ENCODE measurements at places on chromosomes 6 and 20. TPM values are rescaled to one million over a fixed set of nuclear protein-coding genes. Genes with fewer than 3 reads are reported as not detected.

DNA sequence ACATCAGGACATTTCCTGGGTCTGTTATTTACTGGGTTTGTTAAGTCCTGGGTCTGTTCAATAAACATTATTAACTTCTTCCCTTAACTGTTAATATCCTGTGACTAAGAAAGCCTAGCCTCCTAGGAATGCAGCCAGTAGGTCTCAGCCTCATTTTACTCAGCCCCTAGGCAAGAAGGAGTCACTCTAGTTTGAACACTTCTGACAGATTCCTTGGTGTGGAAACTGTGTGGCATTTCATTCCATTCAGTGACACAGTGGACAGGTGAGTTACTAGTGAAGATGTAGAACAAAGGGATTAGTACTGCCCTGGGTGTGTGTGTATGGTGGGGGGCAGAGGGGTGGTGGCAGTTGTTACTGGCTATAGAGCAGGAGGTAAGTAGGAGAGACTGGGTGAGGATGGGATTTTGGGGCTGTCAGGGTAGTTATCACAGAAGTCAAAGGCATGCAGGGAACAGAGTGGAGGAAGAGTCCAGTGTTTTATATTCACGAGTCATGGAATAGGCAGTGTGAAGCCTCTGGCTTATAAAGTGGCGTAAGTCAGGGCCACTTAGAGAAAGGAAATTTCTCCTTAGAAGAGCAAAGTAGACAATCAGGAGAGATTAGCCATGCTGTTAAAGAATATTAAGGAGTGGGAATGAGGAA is 28.4 kb downstream of the RNF182 start:
- no peaks in the 10 kb centered on the region for H3K27me3 ChIP-seq
- DNase-seq, result no peak
- no peaks in the 10 kb centered on the region for H3K4me1 ChIP-seq
- no peaks in the 10 kb centered on the region for H3K36me3 ChIP-seq

- peaks cover 29% of the 10 kb centered on the region for H3K4me1 ChIP-seq
- DNase-seq, result peak; percentile 33
- no peak overlapping the region for H3K27ac ChIP-seq
- H3K27me3 ChIP-seq, result no peaks in the 10 kb centered on the region
- H3K4me3 ChIP-seq, result no peak overlapping the region
- peaks cover 35% of the 10 kb centered on the region for H3K36me3 ChIP-seq
Measured at GRCh38 chr20:17655286-17655651, 26.8 kb downstream of the RRBP1 start.

KCNK16 gene
- not detected for total RNA-seq

DNA sequence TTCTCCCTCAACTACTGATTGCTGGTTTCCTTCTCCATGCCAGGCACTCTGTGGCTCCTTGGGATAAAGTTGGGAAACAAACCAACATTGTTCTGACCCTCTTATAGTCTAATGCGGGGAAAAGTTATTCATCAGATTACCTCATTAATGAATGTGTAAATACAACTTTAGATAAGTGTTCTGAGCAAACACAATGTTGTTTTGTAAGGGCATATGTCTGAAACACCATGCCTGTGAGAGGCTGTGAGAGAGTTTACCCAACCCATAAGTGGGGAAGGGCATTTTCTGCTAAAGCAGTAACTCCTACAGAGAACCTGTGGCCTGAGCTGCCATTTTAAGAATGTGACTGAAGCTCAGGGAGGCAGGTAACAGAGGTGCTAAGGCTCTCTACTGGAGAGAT is 283.5 kb downstream of the KHDC1L start:
- no peak for DNase-seq
- no peaks in the 10 kb centered on the region for H3K4me1 ChIP-seq
- H3K27ac ChIP-seq, result no peak overlapping the region
- no peaks in the 10 kb centered on the region for H3K27me3 ChIP-seq
- H3K36me3 ChIP-seq, result no peaks in the 10 kb centered on the region

- no peaks in the 10 kb centered on the region for H3K4me1 ChIP-seq
- H3K27me3 ChIP-seq, result no peaks in the 10 kb centered on the region
- no peak overlapping the region for H3K4me3 ChIP-seq
- H3K27ac ChIP-seq, result no peak overlapping the region
- no peak for DNase-seq
- no peaks in the 10 kb centered on the region for H3K36me3 ChIP-seq
Measured at GRCh38 chr6:64280569-64280968, 645.0 kb downstream of the PHF3 start.

- no peaks in the 10 kb centered on the region for H3K27me3 ChIP-seq
- no peak overlapping the region for H3K4me3 ChIP-seq
- H3K36me3 ChIP-seq, result no peaks in the 10 kb centered on the region
- no peak overlapping the region for H3K27ac ChIP-seq
- no peaks in the 10 kb centered on the region for H3K4me1 ChIP-seq
Measured at GRCh38 chr6:2492686-2493523, 247.5 kb upstream of the GMDS start.

MOG gene
- not detected for total RNA-seq

C6orf58 gene
- total RNA-seq, result not detected

CAGE1 gene
- total RNA-seq, result not detected

C20orf202 gene
- 0.64 TPM for total RNA-seq

CAPN11 gene
- total RNA-seq, result 1.6 TPM

CENPQ gene
- 3.8 TPM for total RNA-seq

DNA sequence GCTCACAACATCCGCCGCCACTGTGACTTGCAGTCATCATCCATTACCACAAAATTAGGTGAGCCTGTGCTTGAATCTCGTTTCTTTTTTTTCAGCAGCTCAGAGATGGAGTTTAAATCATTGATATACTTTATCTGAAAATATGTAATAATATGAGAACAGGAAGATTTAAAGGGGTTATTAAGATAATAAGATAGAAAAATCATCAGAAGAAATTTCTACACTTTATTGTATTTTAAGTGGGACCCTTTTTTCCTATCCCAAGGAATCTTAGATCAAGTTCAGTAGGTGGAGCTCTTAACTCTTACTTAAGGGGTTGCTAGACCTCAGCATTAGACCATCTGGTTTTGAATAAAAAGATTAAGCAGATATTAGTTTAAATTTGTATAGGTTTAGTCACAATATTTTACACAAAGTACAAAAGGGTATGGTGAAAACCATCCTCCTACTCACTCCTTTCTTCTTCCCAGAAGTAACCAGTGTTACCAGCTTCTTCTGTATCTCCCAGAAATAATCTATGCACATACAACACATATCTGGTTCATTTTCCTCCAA is 9.4 kb upstream of the NCOA7 start:
- H3K27ac ChIP-seq, result peak overlapping the region; percentile 92
- peak overlapping the region; percentile 56 for H3K4me3 ChIP-seq
- H3K4me1 ChIP-seq, result peaks cover 8% of the 10 kb centered on the region

GRCh38 chr6:95364016-95364604 is 213.2 kb upstream of the MANEA start:
- H3K27me3 ChIP-seq, result no peaks in the 10 kb centered on the region
- no peak for DNase-seq
- H3K27ac ChIP-seq, result no peak overlapping the region
- no peaks in the 10 kb centered on the region for H3K36me3 ChIP-seq
- no peak overlapping the region for H3K4me3 ChIP-seq
- no peaks in the 10 kb centered on the region for H3K4me1 ChIP-seq

DNA sequence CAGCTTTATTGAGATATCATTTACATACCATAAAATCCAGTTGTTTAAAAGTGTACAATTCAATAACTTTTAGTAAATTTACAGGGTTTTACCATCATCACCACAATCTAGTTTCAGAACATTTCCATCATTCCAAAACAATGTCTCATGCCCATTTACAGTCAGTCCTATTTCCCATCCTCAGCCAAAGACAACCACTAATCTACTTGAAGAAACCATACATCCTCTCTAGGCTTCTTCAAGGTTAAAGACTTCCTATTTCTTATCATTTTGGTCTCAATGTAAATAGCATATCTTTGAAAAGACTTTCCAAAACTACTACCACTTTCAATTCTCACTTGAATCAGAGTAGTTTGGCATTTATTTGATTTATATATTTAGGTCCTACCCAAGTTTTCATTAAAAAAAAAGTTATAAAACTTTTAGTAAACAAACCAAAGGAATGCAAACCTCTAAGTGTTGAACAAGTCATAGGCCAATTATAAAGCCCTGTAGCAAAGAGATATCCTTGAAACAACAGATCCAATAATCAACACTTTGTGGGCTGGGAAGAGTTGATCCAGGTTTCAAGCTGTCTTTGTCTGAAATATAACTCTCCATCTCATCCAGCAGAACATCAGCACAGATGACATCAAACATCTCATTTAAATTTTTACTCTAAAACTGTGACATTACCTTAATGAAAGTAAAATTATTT is 211.3 kb upstream of the RUNX2 start:
- DNase-seq, result no peak
- no peak overlapping the region for H3K4me3 ChIP-seq
- no peaks in the 10 kb centered on the region for H3K4me1 ChIP-seq
- H3K27ac ChIP-seq, result no peak overlapping the region
- H3K27me3 ChIP-seq, result no peaks in the 10 kb centered on the region

DNA sequence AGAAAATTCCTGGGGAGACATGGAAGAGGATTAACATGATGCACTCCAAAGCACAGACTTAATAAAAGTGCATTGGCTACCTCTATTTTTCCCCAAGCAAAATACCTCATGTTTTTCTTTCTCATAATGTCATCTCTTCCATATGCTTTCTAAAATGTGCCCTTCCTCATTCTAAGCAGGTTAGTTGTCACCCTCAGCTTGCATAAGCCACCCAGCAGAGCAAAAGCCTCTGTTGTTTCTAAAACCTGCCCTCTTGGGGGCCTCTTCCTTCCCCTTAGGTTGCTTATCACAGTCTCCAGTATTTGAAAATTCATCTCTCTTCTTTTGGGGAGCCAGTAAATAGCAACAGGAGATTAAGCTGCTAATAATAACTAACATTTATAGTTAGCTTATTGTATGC is 183.6 kb upstream of the FLRT3 start:
- H3K27me3 ChIP-seq, result no peaks in the 10 kb centered on the region

GRCh38 chr20:45796337-45797065 is 4.7 kb downstream of the DNTTIP1 start:
- H3K27me3 ChIP-seq, result no peaks in the 10 kb centered on the region
- peaks cover 11% of the 10 kb centered on the region for H3K4me1 ChIP-seq
- no peak for DNase-seq
- H3K4me3 ChIP-seq, result no peak overlapping the region

GRCh38 chr6:166411721-166412151 is 29.0 kb upstream of the MPC1 start:
- no peak for DNase-seq
- no peak overlapping the region for H3K4me3 ChIP-seq
- H3K4me1 ChIP-seq, result no peaks in the 10 kb centered on the region
- no peaks in the 10 kb centered on the region for H3K27me3 ChIP-seq
- peaks cover 44% of the 10 kb centered on the region for H3K36me3 ChIP-seq

DNA sequence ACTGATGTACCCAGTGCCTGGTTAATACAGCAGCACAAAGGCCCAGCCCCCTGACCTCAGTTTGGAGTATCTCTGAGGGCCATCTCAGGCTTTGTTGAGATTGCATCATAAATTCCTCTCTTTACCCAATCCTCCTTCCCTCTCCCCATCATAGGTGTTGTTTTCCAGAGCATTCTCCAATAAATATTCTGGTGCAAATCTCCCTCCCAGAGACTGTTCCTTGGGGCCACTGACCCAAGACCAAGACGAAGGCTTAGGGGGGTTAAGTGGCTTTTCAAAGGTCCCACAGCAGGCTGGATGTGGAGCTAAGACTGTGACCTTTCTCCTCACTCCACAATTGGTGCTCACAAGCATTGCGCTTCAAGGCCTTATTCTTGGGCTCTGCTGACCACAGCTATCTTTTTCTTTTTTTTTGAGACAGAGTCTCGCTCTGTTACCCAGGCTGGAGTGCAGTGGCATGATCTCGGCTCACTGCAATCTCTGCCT is 72.4 kb upstream of the ZMYND8 start:
- H3K4me1 ChIP-seq, result peaks cover 3% of the 10 kb centered on the region
- no peak overlapping the region for H3K4me3 ChIP-seq
- no peak for DNase-seq
- H3K27me3 ChIP-seq, result no peaks in the 10 kb centered on the region

DNA sequence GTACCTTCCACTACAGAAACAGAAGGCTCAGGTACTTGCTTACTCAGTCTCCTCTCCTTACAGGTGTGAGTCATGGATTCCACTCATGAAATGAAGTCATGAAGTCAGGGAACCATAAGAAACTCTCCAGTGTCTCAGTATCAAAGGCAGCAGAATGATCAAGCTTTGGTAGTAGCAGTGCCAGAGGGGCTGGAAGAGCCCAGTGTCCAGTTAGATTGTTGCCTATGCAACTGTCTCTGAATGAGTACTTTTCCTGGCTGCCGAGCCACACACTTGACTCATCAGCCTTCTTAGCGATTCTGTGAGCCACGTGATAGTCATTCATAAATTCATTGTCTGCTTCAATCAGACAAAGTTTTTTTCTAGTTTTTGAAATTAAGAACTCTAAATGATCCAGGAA is 52.2 kb upstream of the DTNBP1 start:
- no peaks in the 10 kb centered on the region for H3K4me1 ChIP-seq
- H3K27ac ChIP-seq, result no peak overlapping the region
- DNase-seq, result no peak
- no peaks in the 10 kb centered on the region for H3K27me3 ChIP-seq

DNA sequence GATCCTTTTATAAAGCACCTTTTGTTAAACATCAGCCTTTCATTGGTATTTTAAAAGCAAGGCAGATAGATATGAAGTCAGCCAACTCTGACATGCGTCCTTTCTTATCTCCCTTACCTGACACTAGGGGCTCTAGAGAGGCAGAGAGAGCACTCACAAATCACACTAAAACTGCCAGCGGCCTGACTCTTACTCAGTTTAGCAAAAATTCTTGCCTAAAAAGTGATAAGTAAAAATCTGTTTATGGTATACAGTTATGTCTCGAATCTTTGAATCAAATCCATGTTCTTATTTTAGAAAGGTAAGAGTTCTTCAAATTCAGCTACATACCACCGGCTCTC is 10.4 kb upstream of the TDRD6 start:
- no peak overlapping the region for H3K4me3 ChIP-seq
- DNase-seq, result no peak
- no peak overlapping the region for H3K27ac ChIP-seq
- H3K27me3 ChIP-seq, result no peaks in the 10 kb centered on the region
- H3K4me1 ChIP-seq, result no peaks in the 10 kb centered on the region

TMC2 gene
- total RNA-seq, result 0.43 TPM

APMAP gene
- total RNA-seq, result 73.5 TPM

DNA sequence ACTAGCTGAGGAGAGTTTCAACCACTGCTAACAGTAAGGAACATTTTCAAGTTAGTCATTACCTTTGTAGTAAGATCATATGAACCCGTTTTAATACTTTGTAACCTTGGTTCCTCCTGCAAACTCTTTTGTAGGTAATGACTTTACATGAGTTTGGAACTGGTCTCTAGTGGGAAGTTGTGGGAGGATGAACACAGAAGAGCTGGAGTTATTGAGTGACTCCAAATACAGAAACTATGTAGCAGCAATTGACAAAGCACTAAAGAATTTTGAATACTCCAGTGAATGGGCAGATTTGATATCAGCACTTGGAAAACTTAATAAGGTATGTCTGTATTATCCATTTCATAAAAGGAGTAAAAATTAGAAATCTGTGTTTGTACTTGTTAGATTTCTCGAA is 29.3 kb downstream of the DOP1A start:
- H3K36me3 ChIP-seq, result peaks cover under 1% of the 10 kb centered on the region
- DNase-seq, result no peak
- H3K4me1 ChIP-seq, result peaks cover 4% of the 10 kb centered on the region
- no peak overlapping the region for H3K27ac ChIP-seq
- no peak overlapping the region for H3K4me3 ChIP-seq
- no peaks in the 10 kb centered on the region for H3K27me3 ChIP-seq

GRCh38 chr6:26544473-26544872 is 6.3 kb downstream of the HMGN4 start:
- H3K27ac ChIP-seq, result no peak overlapping the region
- no peaks in the 10 kb centered on the region for H3K27me3 ChIP-seq
- no peak overlapping the region for H3K4me3 ChIP-seq
- DNase-seq, result no peak
- H3K4me1 ChIP-seq, result peaks cover 9% of the 10 kb centered on the region

- no peaks in the 10 kb centered on the region for H3K27me3 ChIP-seq
- H3K4me3 ChIP-seq, result no peak overlapping the region
- no peak for DNase-seq
- H3K27ac ChIP-seq, result no peak overlapping the region
Measured at GRCh38 chr20:45328451-45328850, 19.8 kb downstream of the SDC4 start.
